ENCODE measurements at places on chromosomes 2 and 18.

GRCh38 chr2:182650704-182651103, 65.4 kb upstream of the DNAJC10 start:
- DNase-seq, result no peak

- no peak for DNase-seq
Measured at GRCh38 chr2:240131296-240131695, 4.8 kb downstream of the COPS9 start.

GRCh38 chr2:241072151-241072550, 29.9 kb downstream of the MTERF4 start:
- DNase-seq, result no peak

DNA sequence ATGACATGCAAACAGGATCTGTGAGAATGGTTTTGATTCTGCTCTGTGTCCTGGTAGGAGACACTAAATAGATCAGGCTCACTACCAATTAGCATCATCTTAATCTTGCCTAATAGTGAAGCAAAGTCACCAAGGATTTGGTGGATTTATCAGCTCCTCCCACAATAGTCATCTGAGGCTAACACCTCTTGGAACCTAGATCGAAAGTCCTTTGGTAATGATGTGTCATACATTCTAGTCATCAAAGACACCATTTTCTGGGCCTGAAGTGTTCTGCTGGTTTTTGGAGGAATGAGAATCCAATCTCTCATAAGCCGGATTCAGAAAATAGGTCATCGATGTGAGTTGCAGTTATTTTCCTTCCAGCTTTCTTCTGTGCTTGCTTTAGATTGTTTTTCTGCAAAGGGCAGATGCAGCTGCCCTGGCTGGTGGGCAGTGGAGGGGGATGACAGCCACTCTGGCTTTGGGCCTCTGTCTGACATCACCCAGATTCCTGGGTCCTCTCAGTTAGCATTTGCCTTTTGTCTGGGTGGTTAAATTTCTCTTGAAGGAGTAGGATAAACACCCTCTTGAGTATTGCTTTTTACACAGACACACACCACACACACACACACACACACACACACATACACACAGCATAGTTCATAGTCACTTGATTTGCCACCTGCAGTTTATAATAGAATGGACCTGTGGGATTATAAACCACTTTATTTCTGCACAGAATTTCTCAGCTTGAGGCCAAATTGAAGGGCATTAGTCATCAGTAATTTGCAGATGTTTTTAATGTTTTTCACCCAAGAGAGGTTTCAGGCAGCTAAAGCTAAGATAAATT, at the start of gene MYO3B:
Gene MYO3B, plus strand, starts transcription at position 198 of the 832 bp plus-strand sequence. Its CDS starts 141 bp downstream, at position 339.
- no peak for DNase-seq

DNA sequence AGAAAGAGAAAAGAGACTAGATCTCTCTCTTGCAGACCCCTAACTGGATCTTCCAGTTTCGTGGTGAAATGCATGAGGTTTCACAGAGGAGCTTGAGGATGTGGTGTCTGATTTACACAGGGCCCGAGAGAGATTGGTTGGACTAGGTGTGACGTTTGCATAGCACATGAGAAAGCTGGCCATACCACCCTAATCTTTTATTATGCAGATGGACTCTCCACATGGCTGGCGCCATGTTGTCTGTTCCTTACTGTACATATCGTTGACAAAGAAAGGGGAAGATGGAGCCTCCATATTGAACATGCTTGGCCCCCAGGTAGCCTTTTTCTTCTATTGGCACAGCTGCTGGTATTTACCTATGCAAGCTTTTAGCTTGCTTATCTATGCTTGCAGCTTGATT, 27.5 kb upstream of the PGAP1 start:
- no peak for DNase-seq

- no peak for DNase-seq
Measured at GRCh38 chr2:202005272-202005887, 28.3 kb upstream of the FZD7 start.

All from effector memory CD4-positive, alpha-beta T cell (primary cell).